ENCODE measurements at places on chromosomes 16 and 17. TPM values are rescaled to one million over a fixed set of nuclear protein-coding genes. Genes with fewer than 3 reads are reported as not detected.

PRSS22 gene
- total RNA-seq, result 0.78 TPM

GRCh38 chr16:3131755-3132377 lies 3.0 kb upstream of the ZNF213 start:
- peak; percentile 55 for DNase-seq

KRT28 gene
- not detected for total RNA-seq

- no peak for DNase-seq
Measured at GRCh38 chr17:4968486-4969046, 949 bp upstream of the SPAG7 start.

DNA sequence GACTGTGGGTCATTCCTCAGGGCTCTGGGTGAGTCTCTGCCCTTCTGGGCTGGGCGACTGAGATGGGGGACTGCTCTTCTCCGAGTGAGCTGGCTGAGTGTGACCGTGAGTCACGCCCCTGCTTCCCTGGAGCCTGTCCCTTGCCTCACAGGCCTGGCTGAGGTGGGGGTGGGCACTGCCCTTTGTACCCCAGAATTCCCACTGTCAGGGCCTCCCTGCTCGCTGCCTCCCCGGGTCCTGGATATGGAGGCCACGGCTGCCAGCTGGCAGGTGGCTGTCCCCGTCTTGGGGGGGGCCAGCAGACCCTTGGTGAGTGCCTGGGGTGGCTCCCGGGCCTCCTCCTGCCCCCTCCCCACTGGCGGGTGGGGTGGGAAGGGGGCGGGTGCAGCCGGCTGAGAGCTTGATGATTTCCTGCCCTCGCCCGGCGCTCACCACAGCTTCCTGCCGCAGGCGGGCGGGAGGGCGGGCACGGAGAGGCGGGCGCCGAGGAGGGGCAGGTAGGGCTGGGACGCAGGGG lies at the start of gene LAT:
LAT (plus strand) TSS at position 434 of the 517 bp plus-strand sequence. CDS start 366 bp downstream, outside the sequence.
- DNase-seq, result peak; percentile 34

DNA sequence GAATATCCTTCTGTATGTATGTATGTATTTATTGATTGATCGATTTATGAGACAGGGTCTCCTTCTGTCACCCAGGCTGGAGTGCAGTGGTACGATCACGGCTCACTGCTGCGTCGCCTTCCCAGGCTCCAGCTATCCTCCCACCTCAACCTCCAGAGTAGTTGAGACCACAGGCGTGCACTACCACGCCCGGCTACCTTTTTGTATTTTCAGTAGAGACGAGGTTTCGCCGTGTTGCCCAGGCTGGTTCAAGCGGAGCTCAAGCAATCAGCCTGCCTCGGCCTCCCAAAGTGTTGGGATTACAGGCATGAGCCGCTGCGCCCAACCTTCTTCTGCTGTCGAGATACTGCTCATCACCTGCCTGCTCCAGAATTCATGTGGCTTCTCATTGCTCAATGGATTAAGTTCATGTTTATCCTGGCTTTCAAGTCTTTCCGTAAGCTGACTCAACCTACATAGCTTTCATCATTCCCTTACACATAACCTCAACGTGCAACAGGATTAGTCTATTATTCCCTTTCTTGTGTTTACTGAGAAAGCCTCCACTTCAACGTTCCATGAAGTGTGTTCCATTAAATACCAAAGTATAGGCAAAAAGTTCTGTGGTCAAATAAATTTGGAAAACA lies 13.6 kb downstream of the TAC4 start:
- DNase-seq, result no peak

DNA sequence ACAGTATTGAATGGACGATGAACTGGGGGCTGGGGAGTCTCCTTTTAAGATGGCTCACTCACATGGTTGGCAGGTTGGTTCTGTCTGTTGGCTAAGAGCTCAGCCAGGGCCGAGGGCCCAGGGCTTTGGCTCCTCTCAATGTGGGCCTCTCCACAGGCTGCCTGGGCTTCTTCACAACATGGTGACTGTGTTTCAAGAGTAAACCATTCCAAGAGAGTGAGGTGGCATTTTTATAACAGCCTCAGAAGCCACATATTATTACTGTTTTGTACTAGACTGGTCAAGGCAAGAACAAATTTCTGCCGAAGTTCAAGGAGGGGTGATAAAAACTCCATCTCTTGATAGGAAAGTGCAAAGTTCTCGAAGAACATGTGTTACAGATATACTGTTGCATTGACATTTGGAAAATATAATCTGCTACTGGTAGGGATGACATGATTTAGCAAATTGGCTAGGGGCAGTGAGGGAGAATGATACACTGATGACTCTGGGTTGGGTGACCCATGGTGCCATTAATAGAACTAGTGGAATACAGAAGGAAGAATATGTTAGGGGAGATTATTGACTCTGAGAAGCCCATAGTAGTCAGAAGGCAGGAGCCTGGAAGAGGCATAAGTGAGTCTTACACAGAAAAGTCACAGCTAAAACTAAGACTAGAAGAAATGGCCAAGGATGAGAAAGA lies 13.7 kb downstream of the KRABD2 start:
- DNase-seq, result no peak

All from left colon (tissue), 2 donors.